ENCODE measurements at places on chromosomes 12 and 14.
A peak's percentile ranks its signal among the peaks of the same experiment; 100 is the strongest.

DNA sequence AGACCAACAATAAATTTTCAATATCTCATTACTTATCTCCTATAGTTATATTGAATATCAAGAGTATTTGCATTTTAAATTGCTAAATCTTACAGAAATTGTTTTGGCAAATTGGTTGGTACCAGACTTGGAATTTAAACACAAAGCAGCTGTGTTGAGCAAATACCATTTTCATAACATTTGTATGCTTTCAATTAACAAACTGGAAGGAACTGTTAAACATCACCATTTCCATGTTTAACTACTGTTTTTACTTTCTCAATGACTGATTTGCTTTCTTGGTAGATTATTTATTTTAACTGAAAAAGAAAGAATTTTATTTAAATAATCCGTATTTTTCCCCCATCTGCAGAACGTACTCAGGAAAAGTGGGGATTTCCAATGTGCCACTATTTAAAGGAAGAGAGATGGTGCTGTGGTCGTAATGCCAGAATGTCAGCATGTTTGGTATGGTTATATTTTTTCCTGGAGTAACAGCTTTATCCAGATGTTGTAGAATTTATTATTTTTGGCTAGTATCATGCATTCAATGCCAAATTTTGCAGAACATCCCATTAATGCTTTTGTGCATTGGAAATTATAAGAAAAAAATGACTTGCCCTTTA is 72.3 kb downstream of the METTL25 start:
- no peak for DNase-seq

DNA sequence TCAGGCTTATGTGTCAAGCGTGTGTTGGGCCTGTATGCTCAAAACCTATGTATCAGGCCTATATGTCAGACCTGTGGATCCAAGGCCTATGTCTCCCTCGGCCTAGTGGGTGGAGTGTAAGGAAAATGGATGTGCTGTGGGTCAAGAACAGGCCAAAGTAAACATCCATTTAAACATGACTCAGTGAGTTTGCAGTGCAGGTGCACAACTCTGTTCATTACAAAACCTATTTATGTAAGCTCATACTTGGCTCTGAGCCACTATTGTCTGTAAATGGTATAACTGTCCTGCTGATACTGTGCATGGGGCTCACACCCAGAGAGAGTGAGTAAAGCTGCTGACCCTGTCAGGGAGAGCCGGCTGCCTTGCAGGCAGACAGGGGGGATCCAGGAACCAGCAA is 249.7 kb upstream of the AVPR1A start:
- DNase-seq: no peak

GRCh38 chr12:74119811-74120362 is 417.7 kb upstream of the ATXN7L3B start:
- DNase-seq: no peak

GRCh38 chr12:56190695-56191155 is 1.4 kb upstream of the SMARCC2 start:
- DNase-seq: no peak

- no peak for DNase-seq
These were observed 133.2 kb downstream of the MGAT4C start for GRCh38 chr12:86122846-86123468.

GRCh38 chr14:22383515-22384166 is 205.4 kb downstream of the DAD1 start:
- DNase-seq: no peak

DNA sequence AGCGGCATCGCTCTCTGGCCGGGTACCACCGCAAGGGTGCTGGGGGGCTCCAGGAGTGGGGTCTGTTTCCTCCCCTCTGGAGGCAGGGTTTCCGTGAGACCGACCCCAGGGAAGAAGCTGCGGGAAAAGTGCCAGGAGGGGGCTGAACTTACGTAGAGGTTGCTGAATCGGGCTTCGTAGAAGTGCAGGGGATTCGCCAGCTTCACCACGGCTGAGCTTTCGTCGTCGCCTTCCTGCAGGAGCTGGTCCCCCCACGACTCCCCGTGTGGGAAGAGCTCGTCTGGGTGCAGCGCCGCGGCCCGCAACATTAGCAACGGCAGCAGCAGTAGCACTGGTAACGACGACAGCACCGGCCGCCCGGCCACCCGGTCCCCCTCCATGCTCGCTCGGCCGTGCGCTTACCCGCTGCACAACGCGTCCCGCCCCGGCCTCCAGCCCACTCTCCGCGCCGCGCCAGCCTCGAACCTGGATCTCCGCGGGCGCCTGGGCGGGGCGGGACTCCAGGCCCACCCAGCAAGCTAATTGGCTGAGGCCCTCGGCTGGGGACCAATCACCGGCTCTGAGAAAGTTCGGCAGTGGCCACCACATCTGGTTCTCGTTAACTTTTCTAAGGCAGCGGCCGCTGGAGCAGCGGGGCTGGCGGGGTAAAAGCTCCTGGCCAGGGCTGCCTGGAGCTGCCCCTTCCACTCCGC is at the start of gene NID2:
Gene NID2 (minus strand): TSS at position 445 of the 692 bp plus-strand sequence. CDS start 65 bp downstream, at position 380.
- no peak for DNase-seq

DNA sequence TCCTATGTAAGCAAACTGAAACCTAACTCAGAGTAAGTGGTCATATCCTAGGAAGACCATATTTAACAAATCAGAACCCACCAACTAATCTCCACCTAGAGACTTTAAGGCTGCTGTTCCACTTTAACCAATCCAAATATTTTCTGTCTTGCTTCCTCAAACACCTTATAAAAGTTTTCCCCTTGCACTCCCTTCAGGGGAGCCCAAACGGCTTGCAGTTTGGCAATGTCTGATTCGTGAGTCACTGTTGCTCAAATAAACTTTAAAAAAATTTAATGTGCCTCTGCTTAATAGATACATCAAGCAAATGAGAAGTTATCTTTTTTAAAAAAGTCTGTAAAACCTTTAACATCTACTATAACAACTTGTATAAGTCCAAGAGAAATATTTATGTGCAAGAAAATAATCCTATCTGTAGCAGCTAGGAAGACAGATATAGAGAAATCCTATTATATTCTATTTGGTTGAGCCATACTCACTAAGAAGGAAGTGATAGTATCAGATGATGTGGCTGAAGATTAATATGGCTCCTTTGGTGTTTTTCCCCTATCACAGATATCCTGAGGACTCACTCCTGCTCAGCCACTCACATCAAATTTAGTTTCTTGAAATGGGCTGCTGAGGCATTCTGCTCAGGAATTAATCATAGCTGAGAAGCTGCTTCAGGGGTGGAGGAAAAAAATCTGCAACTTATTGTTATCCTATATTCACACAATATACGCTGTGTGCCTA is 65.1 kb upstream of the DUSP6 start:
- DNase-seq: no peak

- DNase-seq: no peak
These were observed 1.3 kb downstream of the TRIM9 start for GRCh38 chr14:51093371-51094281.

- no peak for DNase-seq
These were observed 157.9 kb downstream of the PAWR start for GRCh38 chr12:79532907-79533288.

DNA sequence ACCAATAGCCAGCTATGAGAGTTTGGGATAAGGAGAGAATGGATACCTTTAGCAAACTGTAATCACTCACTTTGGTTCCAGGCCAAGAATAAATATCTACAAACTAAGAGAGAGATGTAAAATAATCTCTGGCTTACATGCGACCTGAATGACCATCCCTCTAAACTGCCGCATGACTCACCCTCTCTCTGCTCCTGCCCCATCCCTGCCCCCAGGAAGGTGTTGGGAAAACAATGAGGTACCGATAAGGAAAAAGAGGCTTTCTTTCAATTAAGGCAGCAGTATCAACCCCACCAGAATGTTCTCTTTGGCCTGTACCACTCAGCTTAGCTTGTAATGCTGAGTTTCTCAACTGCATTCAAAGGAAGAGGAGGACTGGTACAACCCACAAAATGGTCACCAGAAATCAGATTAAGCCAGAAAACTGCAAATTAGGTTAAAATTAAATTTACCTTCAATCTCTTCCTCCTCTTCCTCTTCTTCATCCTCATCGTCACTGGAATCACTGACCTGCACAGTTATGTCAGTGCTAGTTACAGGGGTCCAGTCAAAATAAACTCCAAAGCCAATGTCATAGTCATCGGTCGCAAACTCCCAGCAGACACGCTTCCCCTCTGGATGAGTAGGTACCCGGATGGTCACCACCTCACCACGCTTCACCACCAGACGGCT is 22.0 kb downstream of the GSTZ1 start:
- no peak for DNase-seq

GRCh38 chr14:94568186-94568585 is 6.9 kb downstream of the SERPINA4 start:
- DNase-seq: no peak

DNA sequence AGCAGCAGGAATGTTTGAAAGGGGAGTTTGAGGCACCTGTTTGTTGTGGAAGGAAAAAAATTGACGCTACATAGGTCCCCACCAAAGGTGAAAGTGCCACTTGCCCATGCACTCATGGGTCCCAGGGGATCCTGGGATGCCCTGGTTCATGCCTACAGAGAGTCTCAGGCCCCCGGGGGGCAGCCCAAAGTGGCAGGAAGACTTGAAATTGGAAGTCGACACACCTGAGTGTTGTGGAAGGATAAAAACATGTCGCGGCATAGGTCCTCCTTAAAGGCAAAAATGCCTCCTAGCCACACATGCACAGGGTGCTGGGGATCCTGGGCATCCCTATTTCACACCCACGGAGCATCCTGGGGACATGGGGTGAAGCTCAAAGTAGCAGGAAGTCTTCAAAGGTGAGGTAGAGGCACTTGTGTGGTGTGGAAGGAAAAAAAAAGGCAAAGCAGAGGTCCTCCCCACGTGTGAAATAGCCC is 576.1 kb downstream of the ALG10 start:
- no peak for DNase-seq

DNA sequence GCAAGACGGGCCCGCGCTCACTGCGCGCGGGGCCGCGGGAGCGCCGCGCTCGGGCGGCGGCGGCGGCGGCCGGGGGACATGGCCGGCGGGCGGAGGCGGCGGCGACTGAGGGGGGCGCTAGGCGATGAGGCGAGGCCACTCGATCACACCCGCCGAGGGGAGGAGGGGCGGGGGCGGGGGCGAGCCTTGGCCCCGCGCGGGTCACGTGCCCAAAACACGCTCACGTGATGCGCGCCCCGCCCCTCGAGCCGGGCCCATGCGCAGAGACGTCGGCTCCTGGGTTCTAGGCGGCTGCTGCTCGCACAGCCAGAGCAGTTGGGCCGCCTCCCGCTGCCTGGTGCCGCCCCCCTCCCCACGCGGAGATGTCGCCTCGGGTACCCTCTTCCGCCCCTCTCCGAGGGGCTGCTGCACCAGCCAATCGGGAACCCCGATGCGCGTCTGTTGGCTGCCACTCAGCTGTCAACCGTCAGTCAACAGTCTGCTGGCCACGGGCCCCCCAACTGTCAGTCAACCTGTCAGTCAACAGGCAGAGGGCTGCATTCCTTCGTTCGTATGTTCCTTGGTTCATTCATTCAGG is at the start of gene SPPL3:
Gene SPPL3 (minus strand): TSS at position 162 of the 577 bp plus-strand sequence. CDS start 491 bp downstream, outside the sequence.
- DNase-seq: peak; percentile 68

DNA sequence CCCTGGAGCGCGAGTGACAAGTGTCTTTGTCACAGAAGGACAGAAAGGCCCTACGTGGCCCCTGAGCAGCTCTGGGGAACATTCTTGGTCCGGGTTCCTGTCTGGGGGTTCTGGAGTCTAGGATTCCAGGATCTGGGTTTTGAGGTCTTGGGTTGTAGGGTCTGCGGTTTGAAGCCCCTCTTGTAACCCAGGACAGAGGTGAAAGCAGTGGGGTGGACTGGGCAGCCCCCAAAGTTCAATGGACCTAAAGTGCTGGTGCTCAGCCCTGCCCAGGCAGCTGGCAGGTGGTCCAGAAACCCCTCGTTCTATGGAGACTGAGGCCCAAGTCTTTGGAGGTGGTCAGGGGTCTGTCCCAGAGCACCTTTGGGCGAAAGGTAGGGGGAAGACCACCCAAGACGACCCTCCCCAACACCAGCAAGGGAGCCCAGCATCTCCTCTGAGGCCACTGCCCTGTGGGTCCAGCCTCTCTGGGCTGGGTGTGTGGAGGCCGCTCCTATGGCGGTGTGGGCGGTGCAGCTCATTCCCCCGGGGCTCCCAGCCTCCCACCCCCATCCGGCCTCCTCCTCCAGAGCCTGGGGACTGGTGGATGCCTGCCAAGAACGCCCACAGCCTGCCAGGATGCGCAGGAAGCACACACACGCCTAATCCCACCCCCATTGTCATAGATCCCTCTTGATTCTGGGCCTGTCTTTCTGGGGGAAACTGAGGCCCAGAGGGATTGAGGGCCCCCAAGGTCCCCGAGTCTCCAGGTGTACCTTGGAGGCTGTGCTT is 30.2 kb upstream of the ANKRD9 start:
- DNase-seq: no peak

GRCh38 chr12:114665411-114666260 is 18.3 kb downstream of the TBX3 start:
- no peak for DNase-seq

DNA sequence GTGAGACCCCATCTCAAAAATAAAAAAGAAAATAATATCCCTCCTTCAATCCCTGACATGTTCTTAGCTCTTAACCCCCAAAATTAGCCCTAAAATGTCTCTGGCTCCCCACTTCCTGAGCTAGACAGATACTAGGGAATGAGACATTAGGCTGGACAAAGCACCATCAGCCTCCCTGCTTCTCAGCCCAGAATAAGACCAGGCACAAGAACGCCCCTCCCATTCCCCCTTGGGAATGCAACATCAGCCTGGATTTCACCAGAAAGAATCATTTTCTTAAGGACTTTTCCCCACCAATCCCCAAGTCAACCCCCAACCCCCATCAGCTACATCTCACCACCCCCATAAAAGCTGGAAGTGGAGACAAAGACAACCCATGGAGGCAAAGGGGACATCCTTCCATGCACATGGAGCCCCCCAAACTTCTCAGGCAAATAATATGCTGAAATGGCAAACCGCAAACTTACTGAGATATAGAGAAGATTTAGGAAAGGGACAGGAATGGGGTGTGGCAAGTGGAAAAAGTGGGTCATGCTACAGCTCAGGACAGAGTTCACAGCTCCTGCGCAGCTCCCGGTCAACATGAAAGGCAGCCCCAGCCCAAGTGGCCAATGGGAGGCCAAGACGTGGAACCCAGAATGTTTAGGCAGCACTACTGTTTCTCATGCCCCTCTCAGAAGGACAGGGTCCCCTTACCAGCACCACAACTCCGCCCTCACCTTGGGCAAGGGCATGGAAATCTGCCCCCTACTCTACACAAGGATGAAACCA is 2.7 kb downstream of the CHD4 start:
- DNase-seq: no peak

- no peak for DNase-seq
These were observed 142.6 kb downstream of the GPHN start for GRCh38 chr14:66650491-66650911.

DNA sequence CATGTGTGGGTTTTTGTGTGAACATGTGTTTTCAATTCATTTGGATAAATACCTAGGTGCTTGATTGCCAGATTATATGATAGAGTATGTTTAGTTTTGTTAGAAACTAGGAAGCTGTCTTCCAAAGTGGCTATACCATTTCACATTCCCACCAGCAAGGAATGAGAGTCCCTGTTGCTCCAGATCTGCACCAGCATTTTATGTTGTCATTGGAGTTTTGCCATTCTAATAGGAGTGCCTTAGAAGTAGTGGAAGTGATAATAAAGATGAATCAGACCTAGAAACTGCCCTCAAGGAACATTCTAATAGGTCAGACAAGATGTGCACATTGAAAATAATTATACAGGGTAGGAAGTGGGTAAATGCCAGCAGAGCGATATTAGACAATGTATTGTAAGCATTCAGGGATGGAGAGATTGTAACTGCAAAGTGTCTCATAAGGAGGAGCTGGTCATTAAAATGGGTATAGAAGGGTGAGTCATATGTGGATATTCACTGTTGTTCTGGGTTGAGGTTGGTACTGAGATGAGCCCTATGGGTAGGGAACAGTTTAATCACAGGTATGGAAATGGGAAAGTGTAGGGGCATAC is 71.4 kb downstream of the MNAT1 start:
- no peak for DNase-seq

All from AML-193 (cell line).